ENCODE measurements at places on chromosomes 7 and 10. TPM values are rescaled to one million over a fixed set of nuclear protein-coding genes. Genes with fewer than 3 reads are reported as not detected.

- H3K4me3 ChIP-seq: no peak overlapping the region
- no peak for DNase-seq
- H3K27ac ChIP-seq: no peak overlapping the region
- no peaks in the 10 kb centered on the region for H3K4me1 ChIP-seq
- H3K36me3 ChIP-seq: no peaks in the 10 kb centered on the region
- peaks cover 6% of the 10 kb centered on the region for H3K27me3 ChIP-seq
Measured at GRCh38 chr7:142714375-142714774, 34.9 kb upstream of the PRSS1 start.

GRCh38 chr7:112211348-112211907, 4.9 kb downstream of the ZNF277 start:
- no peak overlapping the region for H3K27ac ChIP-seq
- no peak overlapping the region for H3K4me3 ChIP-seq
- no peak for DNase-seq
- no peaks in the 10 kb centered on the region for H3K27me3 ChIP-seq

PNLIP gene
- not detected for polyA plus RNA-seq

- H3K27me3 ChIP-seq: no peaks in the 10 kb centered on the region
- DNase-seq: no peak
- H3K4me1 ChIP-seq: no peaks in the 10 kb centered on the region
- peak overlapping the region; percentile 47 for H3K27ac ChIP-seq
- H3K36me3 ChIP-seq: peaks cover 49% of the 10 kb centered on the region
Measured at GRCh38 chr10:103442031-103442461, 10.1 kb downstream of the CALHM2 start.

DNA sequence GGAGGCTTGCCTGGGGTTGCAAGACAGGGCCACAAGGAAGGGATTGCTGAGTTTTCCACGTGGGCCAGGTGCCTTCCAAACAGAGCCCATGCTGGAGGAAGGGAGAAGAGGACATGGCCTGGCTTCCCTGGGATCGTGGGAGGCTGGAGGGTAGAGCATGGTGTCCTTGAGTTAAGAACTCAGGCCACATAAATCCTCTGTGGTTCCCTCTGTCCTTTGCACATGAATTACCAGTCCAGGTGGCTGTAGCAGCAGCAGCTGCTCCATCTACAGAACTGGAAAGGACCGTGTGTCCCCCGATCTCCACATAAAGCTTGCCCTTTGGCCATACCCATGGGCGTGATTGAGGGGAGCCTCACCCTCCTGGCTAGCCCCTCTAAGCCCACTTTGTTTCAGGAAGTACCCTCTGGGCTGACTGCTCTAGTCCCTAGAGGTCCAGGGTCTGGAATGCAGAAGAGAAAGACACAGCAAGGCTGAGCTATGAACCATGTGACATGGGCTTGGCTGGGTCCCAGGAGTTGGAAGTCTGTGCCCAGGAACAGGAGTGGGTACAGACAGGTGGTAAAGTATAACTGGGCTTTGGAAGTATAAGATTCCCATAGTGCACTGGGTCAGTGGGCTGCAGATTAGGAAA, 84.9 kb downstream of the C10orf105 start:
- no peaks in the 10 kb centered on the region for H3K27me3 ChIP-seq
- H3K4me3 ChIP-seq: no peak overlapping the region
- H3K27ac ChIP-seq: no peak overlapping the region
- no peak for DNase-seq
- H3K4me1 ChIP-seq: peaks cover 16% of the 10 kb centered on the region

GRCh38 chr10:14429043-14429700, 98.4 kb upstream of the FRMD4A start:
- DNase-seq: no peak
- no peak overlapping the region for H3K27ac ChIP-seq
- H3K4me1 ChIP-seq: no peaks in the 10 kb centered on the region

DNA sequence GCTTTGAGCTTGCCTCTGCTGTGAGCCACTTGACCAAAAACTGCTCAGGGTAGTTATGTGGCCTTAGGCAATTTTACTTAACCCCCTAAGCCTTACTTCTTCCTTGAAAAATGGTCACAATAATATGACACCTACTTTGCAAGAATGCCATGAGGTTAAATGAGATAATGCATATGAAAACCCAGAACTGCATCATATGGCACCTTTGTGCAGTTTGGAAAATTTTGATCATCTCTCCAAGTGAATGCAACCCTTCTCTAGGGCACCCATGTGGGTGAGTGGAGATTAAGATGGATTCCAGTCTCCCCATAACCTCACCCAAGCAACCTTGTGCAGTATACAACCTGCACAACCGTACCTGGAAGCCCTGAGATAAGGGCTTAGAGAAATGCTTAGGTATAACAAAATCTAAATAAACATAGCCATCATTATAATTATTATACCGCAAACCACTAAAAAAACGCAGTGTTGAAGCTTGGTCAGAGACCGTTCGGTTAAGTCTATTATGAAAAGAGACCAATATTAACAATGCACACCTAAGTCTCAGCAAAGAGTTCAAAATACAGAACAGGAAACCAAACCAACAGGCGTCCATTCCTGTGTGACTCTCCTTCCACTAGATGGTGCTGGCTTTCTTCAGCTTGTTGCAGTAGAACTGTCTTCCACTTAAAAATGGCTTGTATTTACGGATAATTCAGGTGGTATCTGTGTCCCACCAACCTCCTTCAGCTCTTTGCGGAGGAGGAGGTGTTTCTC, 21.0 kb upstream of the ASB15 start:
- no peaks in the 10 kb centered on the region for H3K36me3 ChIP-seq
- H3K4me1 ChIP-seq: no peaks in the 10 kb centered on the region
- no peak overlapping the region for H3K27ac ChIP-seq
- DNase-seq: peak; percentile 34
- peaks cover 13% of the 10 kb centered on the region for H3K27me3 ChIP-seq

- H3K4me3 ChIP-seq: no peak overlapping the region
- H3K4me1 ChIP-seq: no peaks in the 10 kb centered on the region
- no peak overlapping the region for H3K27ac ChIP-seq
- H3K27me3 ChIP-seq: no peaks in the 10 kb centered on the region
- H3K36me3 ChIP-seq: no peaks in the 10 kb centered on the region
- DNase-seq: no peak
Measured at GRCh38 chr10:113493195-113493594, 59.7 kb upstream of the HABP2 start.

- no peaks in the 10 kb centered on the region for H3K4me1 ChIP-seq
- no peaks in the 10 kb centered on the region for H3K27me3 ChIP-seq
- H3K27ac ChIP-seq: no peak overlapping the region
- no peak for DNase-seq
Measured at GRCh38 chr10:67506083-67506756, 189.8 kb downstream of the CTNNA3 start.

DNA sequence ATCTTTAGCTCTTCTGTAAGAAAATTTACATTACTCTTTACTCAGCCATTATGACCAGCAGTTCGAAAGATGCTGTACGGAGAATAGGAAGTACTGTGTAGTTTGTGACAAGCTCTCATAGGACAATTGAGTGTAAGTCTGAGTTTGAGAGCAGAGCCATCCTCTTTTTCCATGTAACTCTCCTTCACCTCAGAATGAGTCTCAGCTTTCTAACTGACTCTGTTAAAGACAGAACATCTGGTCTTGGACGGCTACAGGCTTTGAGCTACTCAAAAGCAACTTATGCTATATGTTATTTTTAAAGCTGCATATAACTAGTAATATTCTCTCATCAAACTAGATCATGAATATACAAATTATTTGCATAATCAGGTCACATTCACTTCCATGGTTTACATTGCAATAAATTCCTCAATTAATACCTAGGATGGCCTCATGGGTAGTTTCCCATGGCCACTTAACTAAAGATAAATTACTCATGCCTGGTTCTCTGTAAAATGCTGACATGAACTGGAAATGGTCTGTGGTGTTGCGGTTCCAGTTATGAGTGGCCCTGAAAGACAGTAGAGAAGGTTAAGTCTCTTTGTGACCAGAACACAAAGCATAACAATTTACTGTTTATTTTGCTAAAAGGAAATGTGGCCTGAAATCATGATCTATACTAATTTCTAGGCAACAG, 358.7 kb downstream of the PHF14 start:
- H3K4me3 ChIP-seq: no peak overlapping the region
- no peaks in the 10 kb centered on the region for H3K4me1 ChIP-seq
- no peaks in the 10 kb centered on the region for H3K36me3 ChIP-seq
- no peak overlapping the region for H3K27ac ChIP-seq
- DNase-seq: no peak

Measured in SK-N-SH (cell line).